ENCODE measurements at places on chromosomes 12 and 14.

DNA sequence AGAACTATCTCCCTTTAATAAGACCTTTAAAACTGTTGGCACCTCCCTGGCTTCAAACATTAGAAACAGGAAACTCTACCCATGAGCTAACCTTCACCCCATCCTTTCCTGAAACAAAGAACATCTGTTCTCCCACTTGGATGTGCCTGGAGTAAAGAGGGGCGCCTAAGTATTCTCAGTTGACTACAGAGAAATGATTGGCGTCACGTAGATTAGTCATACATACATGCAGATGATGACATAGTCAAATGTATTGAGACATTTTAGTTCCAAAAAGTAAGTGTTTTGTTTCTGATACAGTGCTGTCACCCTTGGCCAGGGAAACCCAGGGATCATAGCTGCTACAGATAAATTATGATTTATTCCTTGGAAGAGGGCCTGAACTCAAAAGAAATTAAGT, 260.0 kb upstream of the PLEKHG7 start:
- DNase-seq: no peak

- DNase-seq: no peak
Measured at GRCh38 chr12:114961491-114961890, 277.5 kb upstream of the TBX3 start.

DNA sequence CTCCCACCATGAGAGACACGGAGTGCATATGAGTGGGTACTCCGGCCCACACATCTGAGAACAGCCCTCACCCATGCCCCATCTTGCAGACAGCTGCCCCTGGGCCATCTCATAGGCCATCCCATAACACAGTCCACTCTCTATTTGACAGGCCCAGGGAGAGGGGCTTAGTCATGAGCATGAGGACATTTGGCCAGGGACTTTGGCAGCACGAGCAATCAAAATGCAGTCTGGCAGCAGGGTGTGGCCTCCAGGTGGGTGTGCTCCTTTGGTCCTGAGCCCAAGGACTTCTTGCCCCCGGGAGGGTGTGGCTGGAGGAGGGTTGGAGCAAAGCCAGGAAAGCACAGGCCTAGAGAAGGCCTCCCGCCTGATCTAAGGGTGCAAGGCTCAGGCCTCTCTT, 25.6 kb downstream of the EMP1 start:
- DNase-seq: no peak

- DNase-seq: no peak
Measured at GRCh38 chr14:52910572-52910971, 40.3 kb downstream of the FERMT2 start.

DNA sequence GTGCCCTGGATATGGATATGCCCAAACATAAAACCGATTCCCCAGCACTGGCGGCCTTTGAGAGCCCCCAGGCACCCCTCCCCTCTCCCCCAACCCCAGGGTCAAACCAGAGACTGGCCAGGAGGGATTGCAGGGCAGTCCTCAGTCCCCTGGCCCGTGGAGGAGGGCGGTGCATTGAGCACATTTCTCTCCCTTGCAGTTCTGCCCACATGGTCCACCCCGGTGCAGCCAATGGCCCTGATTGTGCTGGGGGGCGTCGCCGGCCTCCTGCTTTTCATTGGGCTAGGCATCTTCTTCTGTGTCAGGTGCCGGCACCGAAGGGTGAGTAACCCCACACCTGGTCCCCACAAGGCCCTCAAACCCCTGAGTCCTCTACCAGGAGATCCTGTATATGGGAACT, 3.4 kb upstream of the GPR162 start:
- no peak for DNase-seq

- no peak for DNase-seq
Measured at GRCh38 chr12:51910168-51910567, 2.9 kb downstream of the ACVRL1 start.

DNA sequence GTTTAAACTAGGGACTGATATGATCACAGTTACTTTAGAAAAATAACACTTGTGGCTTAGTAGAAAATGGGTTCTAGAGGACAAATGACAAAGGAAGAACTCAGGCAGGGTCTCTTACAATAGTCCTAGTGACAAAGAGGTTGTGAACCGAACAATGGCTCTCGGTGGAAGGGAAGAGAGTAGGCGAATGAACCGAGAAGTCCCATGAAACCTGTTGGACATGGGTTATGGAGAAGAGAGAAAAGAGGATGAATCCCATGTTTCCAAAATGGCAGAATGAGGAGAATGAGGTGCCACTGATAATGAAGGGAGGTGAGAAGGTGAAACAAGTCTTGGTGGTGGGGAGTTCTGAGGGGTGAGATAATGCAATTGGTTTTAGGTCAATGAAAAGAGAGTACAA, 94.1 kb downstream of the PPM1H start:
- no peak for DNase-seq

GRCh38 chr12:3244219-3244750, 167.1 kb downstream of the TSPAN9 start:
- no peak for DNase-seq

DNA sequence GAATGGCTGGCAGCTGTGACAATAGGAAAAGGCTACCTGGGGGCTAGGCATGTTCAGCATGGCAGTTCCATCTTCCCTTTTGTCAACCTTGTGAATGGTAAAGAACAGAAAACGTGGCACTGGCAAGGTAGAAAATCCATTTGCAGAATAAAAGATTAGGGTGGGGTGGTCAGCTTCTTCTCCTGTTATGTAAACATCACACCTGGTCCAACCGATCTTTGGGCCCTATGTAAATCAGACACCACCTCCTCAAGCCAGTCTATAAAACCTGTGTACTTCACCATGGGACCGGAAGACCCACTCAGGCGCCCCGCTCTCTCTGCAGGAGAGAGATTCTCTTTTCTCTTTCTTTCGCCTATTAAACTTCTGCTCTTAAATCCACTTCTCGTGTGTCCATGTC, 19.6 kb upstream of the TMEM30B start:
- no peak for DNase-seq

- no peak for DNase-seq
Measured at GRCh38 chr14:101027966-101028365, 124.4 kb upstream of the RTL1 start.

DNA sequence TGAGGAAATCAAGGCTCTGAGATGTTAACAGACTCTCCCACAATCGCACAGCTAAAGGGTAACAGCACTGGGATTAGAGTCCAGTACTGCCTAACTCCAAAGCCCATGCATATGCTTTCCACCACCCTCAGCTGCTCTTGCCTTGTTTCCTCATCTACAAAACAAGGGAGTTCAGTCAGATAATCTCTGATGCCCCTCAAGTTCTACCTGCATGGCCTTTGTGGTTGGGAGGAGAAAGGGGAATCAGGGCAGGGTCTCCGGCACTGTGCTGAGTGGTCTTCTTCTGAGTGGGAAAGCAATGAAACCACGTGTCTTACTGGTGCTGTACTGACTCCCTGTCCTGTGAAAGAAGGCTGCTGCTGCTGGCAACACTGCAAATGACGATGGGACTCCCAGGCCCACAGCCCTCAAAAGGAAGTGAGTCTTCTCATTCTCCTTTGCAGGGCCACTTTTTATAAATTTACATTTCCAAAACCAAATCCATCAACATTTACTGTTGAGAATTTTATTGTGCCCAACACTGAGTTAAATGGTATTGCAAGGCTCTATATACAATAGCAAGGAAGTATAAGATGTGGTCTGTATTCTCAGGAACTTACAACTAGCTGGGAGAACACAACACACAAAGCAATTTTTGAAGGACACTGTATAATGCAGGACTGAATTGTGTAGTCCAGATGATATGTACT, 19.7 kb upstream of the DUSP16 start:
- no peak for DNase-seq

DNA sequence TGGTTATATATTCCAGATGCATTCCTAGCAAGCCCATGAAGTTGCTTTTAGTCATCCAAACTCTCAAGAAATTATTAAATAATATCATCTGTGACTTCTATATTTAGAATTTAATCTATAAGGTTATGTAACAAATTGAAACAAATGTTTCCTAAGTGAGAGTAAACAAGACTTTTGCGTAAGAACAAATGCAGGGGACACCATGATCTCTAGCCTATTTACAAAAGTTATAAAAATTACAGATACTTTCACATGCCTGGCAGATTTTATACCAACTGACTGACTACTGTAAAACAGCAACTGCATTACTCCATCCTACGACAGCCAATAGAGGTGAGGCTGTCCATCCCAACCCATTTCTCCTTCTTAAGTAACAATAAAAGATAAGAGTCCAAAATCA, 20.4 kb upstream of the DIO2 start:
- DNase-seq: no peak

- DNase-seq: no peak
Measured at GRCh38 chr12:110182281-110182680, 58.1 kb downstream of the IFT81 start.

GRCh38 chr12:118404876-118405521, 28.6 kb downstream of the SUDS3 start:
- peak; percentile 15 for DNase-seq

DNA sequence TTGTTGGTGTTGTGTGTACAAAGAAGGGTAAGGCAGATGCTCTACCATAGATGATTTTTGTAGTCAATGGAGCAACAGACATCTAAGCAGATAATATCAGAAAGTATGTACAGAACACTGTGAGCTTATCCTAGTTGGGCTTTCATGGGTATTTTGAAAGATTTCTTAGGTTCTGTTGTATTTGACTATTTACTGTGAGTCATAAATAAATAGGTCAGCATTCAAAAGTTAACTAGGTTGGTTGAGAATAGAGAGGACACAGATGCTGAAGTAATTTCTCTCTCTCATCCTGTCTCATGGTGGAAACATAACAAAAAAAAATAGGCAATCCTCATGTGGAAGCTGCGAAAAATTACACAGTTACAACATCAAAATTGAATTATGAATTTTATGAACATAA, 413.5 kb downstream of the CCDC91 start:
- DNase-seq: no peak

- DNase-seq: no peak
Measured at GRCh38 chr12:6771091-6771495, 1.2 kb upstream of the LAG3 start.

DNA sequence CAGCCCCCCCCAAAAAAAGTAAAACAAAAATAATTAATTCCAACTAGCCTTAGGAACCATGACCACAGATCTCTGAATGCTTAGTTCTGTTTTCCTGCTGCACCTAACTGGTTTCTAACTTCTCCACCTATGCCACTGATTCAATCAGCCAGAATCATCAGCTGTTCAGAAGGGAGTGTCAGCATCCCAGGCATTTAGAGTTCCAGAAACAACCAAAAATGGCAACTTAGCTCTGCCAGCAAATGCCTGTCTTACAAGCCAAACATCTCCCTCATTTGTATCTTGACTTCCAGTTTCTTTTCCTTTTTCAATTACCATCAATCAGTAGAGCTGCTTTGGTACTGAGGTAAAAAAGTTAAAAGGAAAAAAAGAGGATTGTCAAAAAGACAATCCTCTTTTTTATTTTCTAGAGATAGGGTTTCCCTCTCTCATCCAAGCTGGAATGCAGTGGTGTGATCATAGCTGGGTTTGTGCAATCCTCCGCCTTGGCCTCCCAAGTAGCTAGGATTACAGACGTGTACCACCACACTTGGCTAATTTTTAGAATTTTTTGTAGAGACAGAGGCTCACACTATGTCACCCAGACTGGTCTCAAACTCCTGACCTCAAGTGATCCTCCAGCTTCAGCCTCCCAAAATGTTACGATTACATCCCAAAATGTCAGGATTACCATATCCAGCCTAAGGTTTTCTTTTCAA, 45.2 kb upstream of the ISM2 start:
- no peak for DNase-seq

- peak; percentile 20 for DNase-seq
Measured at GRCh38 chr14:41925409-41925808, 318.7 kb downstream of the LRFN5 start.

GRCh38 chr12:131703161-131703560, 7.7 kb upstream of the SFSWAP start:
- DNase-seq: no peak

DNA sequence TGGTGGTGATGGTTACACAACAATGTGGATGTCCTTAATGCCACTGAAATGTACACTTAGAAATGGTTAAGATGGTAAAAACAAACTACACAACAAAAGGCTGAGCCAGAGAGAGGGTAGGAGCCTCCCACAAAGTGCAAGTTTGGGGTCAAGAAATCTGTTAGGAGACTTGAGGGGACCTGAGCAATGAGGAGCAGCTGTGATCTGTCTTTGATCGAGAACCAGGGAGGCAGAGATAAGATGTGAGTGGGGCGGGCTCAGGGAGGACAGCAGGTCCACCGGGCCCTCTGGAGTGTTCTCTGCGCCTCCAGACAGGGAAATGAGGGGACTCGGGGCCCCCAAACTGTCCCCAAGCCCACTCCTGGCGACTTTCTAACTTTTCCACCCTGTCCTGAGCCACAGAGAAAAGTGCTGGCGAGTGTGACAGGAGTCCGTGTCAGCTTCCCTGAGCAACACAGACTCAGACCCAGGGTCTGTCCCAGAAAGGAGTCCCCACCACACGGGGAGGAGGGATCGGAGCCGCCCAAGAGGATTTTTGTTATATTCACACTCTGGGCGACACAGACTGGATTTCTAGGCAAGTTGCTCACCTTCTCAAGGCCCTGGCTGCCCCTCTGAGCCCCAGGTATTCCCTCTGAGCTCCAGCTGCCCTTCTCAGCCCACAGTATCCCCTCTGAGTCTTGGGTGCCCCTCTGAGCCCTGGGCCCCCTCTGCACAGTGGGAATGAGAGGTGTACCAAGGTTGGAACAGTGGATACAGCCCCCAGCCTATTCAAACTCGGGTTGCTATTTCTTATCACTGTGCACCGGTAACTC, 11.5 kb upstream of the SCARB1 start:
- DNase-seq: no peak

DNA sequence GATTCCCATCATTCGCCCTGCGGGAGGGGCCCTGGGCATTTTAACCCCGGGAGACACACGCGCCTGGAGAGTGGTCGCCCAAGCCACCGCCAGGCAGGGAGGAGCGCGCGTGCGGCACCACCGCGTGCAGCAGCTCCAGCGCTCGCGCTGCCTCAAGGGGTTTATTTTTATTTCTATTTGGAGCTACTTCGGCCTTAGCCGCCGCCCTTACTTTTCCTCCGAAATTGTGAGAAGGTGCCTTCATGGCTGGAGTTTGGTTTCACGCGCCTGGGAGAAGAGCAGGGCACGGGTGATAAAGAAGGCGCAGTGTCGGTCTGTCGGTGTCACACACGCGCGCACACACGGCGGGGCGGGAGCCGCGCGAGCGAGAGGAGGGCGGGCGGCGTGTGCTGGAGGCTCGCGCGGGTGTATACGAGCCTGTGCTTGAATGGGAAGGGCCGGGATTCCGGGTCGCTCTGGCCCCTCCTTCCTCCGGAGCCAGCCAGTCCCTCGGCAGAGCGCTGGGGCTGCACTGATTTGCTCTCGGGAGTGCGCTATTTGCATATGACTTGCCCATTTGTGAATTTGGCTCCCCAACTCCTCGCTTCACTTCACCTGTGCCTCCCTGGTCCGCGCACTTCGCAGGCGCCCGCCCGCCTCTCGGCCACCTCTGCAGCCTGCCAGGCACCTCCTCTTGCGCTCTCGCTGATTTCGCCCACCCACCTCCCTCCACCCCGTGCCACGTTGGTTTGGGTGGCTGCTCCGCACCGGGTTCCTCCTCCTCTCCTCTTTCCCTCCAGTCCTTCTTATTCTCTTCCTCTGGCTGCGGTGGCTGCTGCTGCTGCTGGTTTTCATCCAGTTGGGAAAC, 932.3 kb downstream of the DIO2 start:
- DNase-seq: peak; percentile 89

All from NCI-H1092 (cell line).